ENCODE measurements at places on chromosomes 12 and 14. TPM values are rescaled to one million over a fixed set of nuclear protein-coding genes. Genes with fewer than 3 reads are reported as not detected.

SLC39A9 gene
- total RNA-seq = 39.0 TPM

DNA sequence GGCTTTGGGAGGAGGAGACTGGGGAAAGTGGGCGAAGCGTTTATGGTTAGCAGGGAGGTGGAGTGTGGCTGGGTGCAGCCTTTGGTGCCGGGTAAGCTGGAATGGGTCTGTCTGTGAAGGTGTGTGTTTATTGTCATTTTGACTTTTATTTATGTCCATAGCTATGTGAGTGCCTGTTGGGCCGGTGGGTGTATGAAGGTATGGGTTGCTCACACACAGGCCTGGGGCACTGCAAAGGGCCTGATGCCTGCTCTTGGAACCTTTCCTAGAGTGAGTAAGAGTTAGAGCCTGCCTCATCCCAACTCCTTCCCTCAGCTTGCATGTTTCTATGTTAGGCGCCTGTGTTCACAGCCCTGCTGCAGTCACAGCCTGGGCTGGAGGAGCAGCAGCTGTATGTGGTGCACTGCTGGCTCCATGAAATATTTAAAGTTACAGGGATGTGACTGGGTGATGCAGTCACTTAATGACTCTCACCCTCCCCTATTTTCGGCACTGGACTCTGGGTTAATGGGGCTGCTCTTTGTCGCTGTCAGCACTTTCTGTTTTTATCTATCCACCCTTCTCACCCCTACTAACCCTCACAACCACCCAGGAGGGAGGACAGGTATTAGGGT lies 2.6 kb upstream of the PPP1R1A start:
- DNase-seq = no peak

VDR gene
- 7.9 TPM for total RNA-seq

- no peak for DNase-seq
Observed at GRCh38 chr14:31127690-31128089, 79.9 kb downstream of the HECTD1 start.

DNA sequence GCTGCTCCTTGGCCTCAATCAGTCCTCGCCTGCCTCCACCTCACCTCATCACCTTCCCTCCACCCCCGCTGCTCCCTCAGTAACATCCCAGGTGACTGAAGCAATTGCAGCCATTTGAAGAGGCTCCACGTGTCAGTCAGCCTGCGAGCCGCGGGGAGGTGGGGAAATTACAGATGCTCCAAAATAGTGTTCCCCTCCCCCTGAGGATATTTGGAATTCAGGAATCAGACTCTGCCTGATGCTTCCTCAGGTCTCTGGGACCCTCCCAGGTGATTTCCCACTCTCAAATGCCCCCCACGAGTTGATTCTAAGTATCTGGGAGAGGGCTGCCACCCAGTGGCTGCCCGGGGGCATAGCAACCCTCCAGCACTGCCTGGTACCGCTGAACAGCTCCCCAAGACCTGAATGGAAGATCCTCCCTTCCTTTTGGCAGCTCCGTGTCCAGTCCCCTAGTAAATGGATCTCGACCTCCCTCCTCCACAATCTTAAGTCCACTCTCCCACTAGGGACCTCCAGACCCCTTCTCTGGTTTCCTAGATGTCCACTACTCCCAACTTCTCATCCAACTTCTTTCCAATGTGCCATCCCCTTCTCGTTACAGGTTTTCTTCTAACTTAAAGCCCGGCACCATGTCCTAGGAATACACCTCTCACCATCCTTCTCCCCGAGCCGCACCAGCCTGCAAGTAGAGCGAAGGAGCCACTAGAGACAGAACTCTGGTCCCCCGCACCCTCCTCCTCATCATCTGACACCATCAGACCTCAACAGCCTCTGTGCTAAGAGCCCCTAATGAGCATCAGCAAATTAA lies 1.4 kb upstream of the ASIC1 start:
- no peak for DNase-seq

DNA sequence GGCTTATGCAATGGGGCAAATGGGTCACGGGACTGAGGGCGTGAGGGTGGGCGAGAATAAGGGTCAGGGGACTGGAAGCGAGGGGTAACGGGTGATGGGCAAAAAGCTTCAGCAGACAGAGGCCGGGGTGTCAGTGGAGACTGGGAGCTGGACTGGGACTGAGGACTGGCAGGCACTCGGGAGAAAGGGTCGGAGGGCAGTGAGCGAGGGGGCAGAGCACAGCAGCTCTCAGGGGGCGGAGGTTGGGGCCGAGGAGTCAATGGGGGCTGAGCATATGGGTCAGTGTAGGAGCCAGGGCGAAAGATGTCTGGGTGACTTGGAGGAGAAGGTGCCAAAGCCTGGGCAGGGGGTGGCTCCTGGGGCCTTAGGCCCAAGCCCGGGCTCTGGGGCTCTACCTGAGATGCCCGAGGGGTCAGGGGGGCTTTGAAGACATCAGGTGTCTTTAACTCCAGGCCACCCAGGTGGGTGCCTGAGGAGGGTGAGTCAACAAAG lies 20.2 kb downstream of the KMT2D start:
- no peak for DNase-seq

- DNase-seq = no peak
Observed at GRCh38 chr12:19689801-19690472, 250.6 kb downstream of the AEBP2 start.

GRCh38 chr14:52044791-52045522 lies 23.9 kb downstream of the NID2 start:
- no peak for DNase-seq

DNA sequence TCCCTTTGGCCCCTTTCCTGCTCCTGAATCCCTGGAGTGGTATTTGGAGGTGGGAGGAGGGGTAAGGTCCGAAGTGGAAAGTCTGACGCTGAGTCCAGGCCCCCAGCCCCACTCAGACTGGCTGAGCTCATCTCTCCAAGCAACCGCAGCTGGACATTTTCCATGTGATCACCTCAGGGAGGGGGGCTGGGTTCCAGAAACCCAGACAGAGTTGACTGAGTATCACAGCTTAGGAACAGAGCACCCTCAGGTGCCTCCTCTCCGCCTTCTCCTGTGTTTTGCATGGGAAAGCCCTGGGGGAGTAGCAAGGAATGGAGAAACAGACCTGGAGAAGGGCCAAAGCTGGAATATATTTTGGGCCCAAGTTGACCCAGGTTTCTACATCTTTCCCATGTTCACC lies 8.0 kb upstream of the ITGA5 start:
- DNase-seq = no peak

DNA sequence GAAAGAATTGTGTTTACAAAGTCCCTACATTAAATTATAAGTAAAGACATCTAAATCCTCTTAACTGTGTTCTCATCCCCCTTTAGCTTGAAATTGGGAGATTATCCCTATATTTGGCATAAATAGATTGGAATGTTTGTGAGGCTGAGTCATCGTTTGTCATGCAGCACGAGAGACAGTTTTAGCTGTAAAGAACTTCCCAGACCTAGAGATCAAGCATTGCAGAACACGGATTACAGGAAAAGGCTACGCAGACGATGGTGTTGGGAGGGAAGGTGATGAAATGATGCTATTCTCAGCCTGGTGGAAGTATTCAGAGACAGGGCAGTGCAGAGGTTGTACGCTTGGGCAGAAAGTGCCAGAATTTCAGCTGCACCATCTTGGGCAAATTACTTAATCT lies 93.8 kb downstream of the PTPRB start:
- no peak for DNase-seq

NTN4 gene
- total RNA-seq = 66.7 TPM

HOXC13 gene
- 0.32 TPM for total RNA-seq

DNA sequence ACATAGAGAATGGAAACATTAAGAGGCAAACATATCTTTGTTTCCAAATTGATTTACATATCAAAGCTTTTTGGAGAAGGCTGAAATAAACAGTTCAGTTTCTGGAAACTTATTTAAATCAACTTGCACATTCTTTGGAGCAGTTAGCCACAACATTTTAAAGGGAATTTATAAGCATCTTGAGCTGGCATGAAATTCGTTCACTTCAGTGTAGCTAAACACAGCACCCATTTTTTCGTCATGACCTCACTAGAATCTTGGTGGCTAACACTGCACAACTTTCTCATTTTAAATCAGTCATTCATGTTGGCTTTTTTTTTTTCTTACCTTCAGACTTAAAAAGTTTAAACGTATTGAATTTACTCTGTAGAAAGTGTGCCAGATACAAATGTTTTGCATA lies 1139.9 kb upstream of the FLRT2 start:
- no peak for DNase-seq

GRCh38 chr12:2289525-2289924 lies 236.7 kb downstream of the CACNA1C start:
- DNase-seq = no peak

DNA sequence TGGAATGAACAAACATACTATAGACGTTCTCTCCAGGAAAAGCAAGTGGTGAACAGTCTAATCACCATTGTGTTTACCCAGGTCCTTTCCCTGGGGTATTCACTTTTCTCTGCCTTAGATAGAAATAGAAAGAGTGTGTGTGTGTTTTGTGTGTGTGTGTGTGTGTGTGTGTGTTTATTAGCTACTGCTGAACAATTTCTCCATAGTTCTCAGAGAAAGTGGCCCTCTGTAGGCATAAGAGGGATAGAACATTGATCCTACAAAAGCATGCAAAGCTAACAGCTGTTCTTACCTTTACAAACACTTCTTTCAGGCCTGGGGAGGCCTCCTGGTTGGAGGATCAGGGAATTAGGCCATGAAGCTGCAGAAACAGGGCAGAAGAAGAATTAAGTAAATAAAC lies 665.7 kb upstream of the TBX3 start:
- no peak for DNase-seq

GRCh38 chr12:48180857-48181495 lies 2.5 kb upstream of the CCDC184 start:
- no peak for DNase-seq

TSPAN19 gene
- total RNA-seq = not detected

C12orf56 gene
- total RNA-seq = not detected

- DNase-seq = no peak
Observed at GRCh38 chr12:59398164-59398563, 197.7 kb upstream of the SLC16A7 start.

DNA sequence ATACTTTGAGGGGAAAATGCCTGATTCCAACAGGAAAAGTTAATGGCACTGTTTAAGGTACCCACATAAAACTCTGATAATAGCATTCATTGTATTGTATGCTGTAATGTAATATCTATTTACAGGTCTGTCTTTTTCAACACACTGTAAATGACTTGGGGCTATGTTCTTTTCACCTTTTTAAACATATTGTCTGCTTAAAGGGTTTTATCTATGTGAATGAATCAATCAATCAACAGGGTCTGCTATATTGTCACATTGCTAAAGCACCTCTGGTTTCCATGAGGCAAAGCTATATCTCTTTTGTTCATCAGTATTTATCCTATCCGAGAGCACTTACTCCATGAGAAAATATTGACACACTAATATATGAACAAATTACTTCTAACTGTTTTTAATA lies 288.0 kb downstream of the SLC6A15 start:
- DNase-seq = no peak

BMP4 gene
- total RNA-seq = 7.8 TPM

KRT72 gene
- not detected for total RNA-seq

NEUROD4 gene
- not detected for total RNA-seq

RBM25 gene
- total RNA-seq = 83.9 TPM

- no peak for DNase-seq
Observed at GRCh38 chr12:18629445-18629844, 108.4 kb downstream of the PLCZ1 start.

DNA sequence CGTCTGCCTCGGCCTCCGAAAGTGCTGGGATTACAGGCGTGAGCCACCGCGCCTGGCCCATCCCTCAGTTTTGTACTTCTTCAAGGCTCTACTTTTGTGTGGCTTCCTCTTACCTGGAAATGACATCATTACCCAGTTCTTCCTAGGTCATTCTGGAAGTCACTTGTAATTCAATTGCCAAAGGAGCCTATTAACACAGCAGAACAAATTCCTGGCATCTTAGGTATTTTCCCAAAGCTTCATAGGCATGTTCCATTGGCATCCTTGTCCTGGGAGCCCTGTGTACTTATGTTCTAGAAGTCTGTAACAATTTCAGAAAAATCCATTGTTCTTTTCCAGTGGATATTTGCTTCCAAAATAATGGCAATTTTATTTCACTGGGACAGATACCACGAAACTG lies 60.6 kb downstream of the DAAM1 start:
- DNase-seq = no peak

DNA sequence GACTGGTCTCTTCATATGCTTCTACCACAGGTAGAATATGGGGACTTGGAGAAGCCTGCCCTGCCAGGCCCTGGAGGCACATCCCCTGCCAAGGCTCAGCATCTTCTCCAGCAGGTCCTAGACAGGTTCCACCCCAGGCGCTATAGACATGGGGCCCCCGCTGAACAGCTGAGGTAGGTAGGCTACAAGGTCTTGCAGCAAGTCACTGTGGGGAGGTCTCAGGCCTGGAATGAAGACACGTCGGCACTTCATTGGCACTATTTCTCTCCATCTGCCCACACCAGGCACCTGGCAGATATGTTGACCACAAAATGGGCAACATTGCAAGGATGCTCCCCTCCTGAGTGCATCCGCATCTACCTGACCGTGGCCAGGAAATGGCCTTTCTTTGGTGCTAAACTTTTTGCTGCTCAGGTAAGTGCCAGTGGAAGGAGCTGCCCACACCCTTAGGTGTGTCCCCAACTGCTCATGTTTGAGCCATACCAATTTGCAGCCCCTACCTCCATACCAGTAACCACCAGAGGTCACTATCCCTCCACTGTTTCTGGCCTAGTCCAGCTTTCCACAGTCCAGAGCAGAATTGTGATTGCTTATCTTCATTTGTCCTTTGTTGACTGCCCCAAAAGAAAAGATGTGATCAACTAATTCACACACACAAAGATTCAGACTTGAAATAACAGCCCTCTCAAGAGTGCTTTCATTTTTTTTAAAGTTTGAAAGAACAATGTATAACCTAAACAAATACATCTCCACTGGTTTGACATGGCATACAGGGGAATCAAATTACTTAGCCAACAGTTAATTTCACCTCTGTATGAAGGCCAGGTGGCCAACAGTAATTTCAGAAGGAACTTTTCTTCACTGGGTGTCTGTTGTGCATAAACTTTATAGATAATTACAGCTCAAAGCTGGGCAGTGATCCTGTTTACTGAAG lies 16.1 kb downstream of the PIGH start:
- no peak for DNase-seq

TMED8 gene
- 8.0 TPM for total RNA-seq

NGB gene
- not detected for total RNA-seq

DNA sequence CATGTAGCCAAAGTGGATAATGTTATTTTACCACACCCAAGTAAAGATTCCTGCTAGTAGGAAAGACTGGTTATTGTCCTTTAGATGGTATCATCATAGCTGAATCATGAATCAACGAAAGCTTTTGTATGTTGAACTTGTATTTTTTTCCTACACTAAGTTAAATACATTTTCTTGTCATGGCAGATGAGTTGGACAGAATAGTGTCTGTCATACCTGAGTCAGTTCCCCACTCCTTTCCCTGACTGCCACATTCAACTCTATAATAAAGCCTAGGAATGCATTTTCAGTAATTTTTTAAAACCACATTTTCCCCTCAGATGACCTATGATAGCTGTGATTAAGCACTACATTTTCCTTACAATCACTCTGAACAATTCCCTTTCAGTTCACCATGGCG lies 9.3 kb upstream of the PTHLH start:
- no peak for DNase-seq

GUCY2C gene
- not detected for total RNA-seq

DNA sequence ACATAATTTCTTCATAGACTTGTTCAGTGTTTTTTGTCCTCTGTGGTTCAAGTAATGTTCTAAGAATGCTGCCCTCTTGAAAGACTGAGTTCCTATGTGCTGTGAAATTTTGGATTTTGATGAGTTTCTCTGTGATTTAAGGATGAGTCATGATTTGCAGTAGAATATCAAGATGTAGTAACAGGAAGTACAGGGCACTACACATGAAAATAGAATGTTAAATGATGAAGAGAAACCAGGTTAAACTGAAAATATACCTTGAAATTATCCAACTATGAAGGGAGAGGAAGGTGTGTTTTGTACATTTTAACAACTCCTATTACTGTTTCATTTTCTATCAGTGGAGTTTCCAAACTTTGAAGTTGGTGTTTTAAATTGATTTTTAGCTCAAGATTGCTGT lies 4.8 kb downstream of the ELK3 start:
- no peak for DNase-seq
